ENCODE measurements at places on chromosomes 5 and 9. TPM values are rescaled to one million over a fixed set of nuclear protein-coding genes. Genes with fewer than 3 reads are reported as not detected.
A peak's percentile ranks its signal among the peaks of the same experiment; 100 is the strongest.

B4GALT7 gene
- total RNA-seq, result 41.6 TPM

PCDHA11 gene
- not detected for total RNA-seq

DNA sequence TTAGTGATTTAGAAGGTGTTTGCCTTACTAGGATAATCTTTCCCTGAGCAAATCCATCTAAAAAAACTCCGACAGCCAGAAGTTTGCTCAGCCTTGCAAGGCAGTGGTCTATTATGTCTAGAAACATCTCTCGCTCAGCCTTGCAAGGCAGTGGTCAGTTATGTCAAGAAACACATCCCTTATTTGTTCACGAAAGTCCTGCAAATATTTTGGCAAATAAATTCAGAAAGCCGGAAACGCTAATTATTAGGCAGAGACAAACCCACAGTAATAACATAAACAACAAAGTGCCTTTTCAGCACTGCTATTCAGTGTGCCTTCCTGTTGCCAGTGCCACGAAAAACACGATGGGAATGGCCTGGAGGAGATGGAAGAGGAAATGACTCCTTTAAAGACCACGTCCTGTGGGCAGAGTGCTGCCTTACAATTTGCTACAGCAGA is 184.5 kb downstream of the GNAQ start:
- peak; percentile 24 for DNase-seq
- no peak overlapping the region for H3K4me3 ChIP-seq
- H3K36me3 ChIP-seq, result no peaks in the 10 kb centered on the region
- H3K4me1 ChIP-seq, result no peaks in the 10 kb centered on the region

KDM4C gene
- total RNA-seq, result 24.4 TPM

DNA sequence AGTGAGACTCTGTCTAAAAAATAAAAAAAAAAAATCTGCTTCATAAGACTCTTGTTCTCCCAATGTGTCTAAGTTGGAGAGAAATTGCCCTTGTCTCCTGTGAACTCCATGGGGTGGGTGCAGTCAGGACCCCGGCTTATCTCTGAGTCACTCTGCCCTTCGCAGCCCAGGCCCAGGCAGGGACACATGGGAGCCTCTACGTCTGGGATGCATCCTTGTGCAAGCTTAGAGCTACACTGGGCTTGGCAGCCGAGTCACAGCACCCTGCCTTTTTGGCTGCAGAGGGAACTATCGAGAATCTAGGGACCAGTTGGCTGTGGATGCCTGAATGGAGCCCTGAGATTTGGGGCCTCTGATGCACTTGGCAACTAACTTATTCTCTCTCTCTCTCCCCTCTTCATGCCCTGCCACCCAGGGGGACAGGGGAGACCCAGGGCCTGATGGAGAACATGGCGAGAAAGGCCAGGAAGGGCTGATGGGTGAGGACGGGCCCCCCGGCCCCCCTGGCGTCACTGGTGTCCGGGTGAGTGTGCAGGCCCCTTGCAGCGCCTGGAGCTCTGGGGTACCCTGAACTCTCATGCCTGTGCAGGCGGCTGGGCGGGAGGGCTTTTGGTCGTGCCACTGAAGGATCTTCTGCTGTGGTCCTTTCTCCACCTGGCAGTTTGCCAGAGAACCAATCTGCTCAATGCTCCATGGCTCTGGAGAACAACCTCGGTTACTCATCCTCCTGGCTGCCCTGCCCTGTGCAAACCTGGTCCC is 47.5 kb upstream of the ORM1 start:
- peak; percentile 31 for DNase-seq
- H3K27me3 ChIP-seq, result no peaks in the 10 kb centered on the region
- no peaks in the 10 kb centered on the region for H3K36me3 ChIP-seq
- H3K27ac ChIP-seq, result no peak overlapping the region
- no peak overlapping the region for H3K4me3 ChIP-seq

All from PC-3 (cell line).